ENCODE measurements at places on chromosomes 1 and 21. TPM values are rescaled to one million over a fixed set of nuclear protein-coding genes. Genes with fewer than 3 reads are reported as not detected.

The LRRC7 gene
- total RNA-seq = not detected

GRCh38 chr1:156673387-156674121, 3.7 kb downstream of the NES start:
- H3K27me3 ChIP-seq = peaks cover 19% of the 10 kb centered on the region
- H3K4me1 ChIP-seq = peaks cover 82% of the 10 kb centered on the region
- H3K36me3 ChIP-seq = peaks cover 27% of the 10 kb centered on the region
- DNase-seq = peak; percentile 92
- H3K4me3 ChIP-seq = peak overlapping the region; percentile 76

DNA sequence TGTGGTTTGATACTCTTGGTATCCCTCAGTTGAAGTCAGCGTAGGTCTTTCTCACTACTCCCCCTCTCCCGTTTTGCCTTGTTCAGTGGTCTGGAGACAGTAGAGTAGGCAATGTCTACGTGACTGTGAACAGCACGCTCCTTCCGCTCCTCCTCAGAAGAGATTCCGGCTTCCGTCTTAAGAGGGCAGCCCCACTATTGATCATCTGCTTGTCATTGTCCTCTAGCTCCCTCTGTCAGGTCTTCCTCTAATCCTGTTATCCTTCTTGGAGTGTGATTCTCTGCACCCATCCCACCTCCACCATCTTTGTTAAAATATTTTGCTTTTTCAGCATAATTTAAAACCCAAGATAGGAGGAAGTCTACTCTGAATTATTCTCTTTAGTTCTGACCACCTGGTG, 129.9 kb upstream of the KCNK2 start:
- H3K27me3 ChIP-seq = no peaks in the 10 kb centered on the region
- H3K4me3 ChIP-seq = no peak overlapping the region
- peak; percentile 28 for DNase-seq
- peaks cover 12% of the 10 kb centered on the region for H3K4me1 ChIP-seq

GRCh38 chr1:34378968-34379856, 202.5 kb downstream of the C1orf94 start:
- H3K36me3 ChIP-seq = peaks cover 5% of the 10 kb centered on the region
- no peak overlapping the region for H3K27ac ChIP-seq

GRCh38 chr1:248839168-248839555, 1.1 kb downstream of the ZNF672 start:
- no peaks in the 10 kb centered on the region for H3K36me3 ChIP-seq
- no peaks in the 10 kb centered on the region for H3K27me3 ChIP-seq
- peak overlapping the region; percentile 99 for H3K27ac ChIP-seq
- H3K4me1 ChIP-seq = peaks cover 4% of the 10 kb centered on the region

All from WTC11 (cell line).